H1 (cell line): ENCODE measurements at places on chromosomes 1 and 21.

- no peak for DNase-seq
Measured at GRCh38 chr1:204366759-204367158, 7.0 kb upstream of the PLEKHA6 start.

- DNase-seq, result no peak
Measured at GRCh38 chr1:214542275-214543199, 8.9 kb downstream of the PTPN14 start.

- no peak for DNase-seq
Measured at GRCh38 chr1:70779571-70779970, 268.0 kb downstream of the PTGER3 start.

DNA sequence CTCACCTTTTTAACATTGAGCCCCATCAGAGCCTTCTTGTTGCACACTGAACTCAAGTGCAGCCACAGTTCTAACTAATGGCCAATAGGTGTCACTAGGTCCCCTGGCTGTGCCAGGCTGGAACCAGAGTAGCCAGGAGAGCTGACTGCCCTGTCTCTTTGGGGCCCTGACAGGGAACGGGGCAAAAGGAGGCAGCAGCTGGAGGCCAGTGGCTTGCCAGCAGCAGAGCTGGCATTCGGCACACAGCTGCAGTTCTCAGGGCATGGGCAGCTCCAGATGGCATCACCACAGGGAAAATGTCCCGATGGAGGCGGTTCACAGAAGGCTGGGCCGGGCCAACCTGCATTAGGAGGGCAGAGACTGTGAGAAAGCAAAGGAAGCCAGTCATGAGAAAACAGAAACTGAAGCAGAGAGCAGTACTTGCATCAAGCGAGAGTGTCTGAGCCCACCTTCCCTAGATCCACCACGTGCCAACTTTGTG lies 188.6 kb downstream of the FCRL5 start:
- peak; percentile 57 for DNase-seq

- DNase-seq, result no peak
Measured at GRCh38 chr21:41929248-41929647, 24.6 kb downstream of the C2CD2 start.

GRCh38 chr1:54498383-54499096 lies 49.5 kb upstream of the ACOT11 start:
- DNase-seq, result no peak

DNA sequence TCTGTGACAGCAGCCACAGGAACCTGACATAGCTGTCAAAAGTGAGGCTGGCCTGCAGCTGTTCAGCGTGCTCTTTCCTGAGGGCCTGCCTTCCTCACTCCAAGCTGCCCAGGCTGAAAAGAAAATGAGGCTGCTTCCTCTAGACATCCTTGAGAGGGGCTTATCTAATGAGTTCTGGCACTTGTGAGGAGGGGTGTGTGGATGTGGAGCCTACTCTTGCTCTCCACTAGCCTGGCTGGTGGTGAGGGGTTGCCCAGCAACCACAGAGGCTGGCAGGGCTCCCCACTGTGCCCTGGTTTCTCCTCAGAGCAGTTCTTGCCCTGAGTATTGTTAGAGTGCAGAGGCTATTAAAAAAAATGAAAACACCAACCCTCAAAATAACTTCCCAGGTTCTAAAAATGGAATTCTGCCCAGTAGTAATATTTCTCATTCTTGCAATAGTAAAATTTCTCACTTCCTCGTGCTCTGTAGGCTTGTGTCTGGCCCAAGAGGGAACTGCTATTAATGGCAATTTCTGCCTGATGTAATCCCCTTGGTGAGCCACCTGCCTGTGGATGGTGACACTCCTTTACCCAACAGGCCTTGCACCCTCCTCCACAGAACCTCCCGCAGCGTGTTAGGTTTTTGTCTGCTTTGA lies 52.6 kb upstream of the EPS8L3 start:
- no peak for DNase-seq

GRCh38 chr1:159980076-159980475 lies 26.0 kb upstream of the SLAMF9 start:
- DNase-seq, result peak; percentile 17

DNA sequence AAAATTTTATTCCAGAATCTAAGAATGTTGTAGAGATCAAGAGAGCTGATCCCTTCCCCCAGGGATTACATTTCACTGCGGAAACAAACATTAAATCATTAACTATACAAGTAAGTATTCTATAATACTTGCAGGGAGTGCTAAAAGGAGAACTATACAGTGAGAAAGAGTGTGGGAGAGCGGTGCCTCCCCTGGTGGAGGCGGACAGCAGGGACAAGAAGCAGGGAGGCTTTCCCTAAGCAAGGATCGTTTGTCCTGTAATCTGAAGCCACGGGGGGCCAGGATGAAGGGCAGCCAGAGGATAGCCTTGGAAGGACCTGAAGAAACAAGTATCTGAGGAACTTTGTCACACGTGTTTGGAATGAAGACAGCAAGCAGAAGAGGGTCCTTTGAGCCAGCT lies 40.1 kb downstream of the SLC9C2 start:
- DNase-seq, result no peak

DNA sequence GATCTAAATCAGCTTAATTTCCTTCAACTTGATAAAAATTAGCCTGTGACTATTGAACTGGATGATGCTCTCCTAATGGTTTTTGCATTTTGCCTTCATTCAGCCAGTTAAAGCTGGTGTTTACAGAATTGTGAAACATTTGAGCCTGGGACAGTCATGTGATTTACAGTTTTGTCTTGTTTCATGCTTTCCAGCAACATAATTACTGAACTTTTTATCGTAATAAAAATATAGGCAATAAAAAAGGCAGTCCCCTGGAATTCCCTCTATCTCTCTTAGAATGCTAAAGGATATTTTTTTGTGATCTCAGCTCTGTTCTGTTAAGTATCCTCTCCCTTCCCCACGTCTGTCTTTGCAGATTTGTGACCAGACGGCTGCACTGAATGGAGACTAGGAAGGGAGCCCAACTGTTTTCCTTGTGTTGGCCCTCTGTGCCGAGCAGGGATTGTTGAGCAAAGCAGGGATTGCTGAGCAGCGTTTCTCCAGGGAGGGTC lies 70.3 kb upstream of the RGL1 start:
- DNase-seq, result no peak

GRCh38 chr1:9331558-9332346 lies 39.1 kb downstream of the SPSB1 start:
- no peak for DNase-seq

GRCh38 chr1:32967888-32968568 lies 3.4 kb upstream of the RNF19B start:
- DNase-seq, result no peak

DNA sequence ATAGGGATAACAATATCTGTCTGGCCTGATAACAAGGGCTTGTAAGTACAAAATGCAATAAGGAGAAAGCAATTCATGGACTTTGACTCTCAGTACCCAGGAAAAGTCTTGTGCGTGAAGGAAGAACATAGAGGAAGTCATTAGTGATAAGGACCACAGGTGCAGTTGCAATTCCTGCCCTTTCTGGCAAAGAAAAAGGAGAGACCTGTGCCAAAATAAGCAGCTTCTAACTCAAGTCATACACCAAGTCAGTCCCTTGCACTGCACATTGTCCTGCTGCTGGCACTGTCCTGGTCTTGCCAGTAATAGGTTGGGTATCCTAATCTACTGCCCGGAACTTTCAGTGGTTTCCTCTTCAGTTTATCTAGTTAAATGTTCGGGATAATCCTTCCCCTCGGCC lies 14.8 kb upstream of the SOD1 start:
- DNase-seq, result no peak
